Fibroblast of pulmonary artery (primary cell): ENCODE measurements at places on chromosomes 13 and 19.

- DNase-seq: peak; percentile 29
Measured at GRCh38 chr13:106534639-106535551, 567 bp downstream of the EFNB2 start.

DNA sequence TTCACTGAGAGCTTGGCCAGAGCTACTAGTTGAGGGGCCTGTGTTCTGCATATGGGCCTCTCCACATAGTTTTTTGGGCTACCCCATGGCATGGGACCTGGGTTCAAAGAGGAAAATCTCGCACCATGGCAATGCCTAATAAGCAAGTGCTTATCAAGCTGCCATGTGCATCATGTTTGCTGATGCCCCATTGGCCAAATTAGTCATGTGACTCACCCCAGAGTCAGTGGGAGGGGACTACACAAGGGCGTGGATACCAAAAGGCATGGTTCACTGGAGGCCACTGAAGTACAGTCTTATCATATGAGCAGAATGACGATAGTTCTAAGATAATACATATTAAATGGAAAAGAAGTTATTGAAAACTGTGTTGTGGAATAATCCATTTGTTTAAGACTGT is 214.8 kb downstream of the LMO7 start:
- DNase-seq: no peak

- peak; percentile 44 for DNase-seq
Measured at GRCh38 chr13:72290962-72291681, 424.1 kb upstream of the DACH1 start.

DNA sequence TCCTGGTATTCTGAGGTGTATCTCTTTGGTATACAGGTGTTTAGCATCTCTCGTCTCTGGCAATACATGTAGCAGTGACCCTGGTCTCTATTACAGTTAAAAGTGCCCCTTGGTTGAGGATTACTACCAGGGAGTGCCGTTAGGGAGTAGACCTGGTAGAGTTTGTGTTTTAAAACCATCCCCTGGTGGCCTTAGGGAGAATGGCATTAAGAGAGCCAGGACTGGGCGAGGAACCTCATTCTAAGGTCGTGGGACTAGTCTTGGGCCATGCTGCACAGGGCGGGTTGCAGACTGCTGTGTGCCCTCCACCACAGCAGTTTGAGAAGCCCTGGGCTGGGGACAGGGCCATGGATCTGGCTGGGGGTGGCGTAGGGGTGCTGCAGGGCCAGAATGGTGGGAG is 35.0 kb downstream of the B3GLCT start:
- peak; percentile 29 for DNase-seq

DNA sequence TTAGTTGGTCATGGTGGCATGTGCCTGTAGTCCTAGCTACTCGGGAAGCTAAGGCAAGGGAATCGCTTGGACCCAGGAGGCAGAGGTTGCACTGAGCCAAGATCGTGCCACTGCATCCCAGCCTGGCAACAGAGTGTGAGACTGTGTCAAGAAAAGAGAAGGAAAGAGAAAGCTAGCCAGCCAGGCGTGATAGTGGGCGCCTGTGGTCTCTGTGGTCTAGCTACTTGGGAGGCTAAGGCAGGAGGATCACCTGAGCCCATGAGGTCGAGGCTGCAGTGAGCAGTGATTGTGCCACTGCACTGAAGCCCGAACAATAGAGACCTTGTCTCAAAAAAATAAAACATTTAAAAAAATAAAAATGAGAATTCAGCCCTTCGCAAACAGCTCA is 33.3 kb downstream of the TIMM13 start:
- no peak for DNase-seq

- no peak for DNase-seq
Measured at GRCh38 chr13:79196366-79196765, 209.7 kb downstream of the RBM26 start.

GRCh38 chr19:54554006-54554405 is 19.6 kb upstream of the LILRA2 start:
- DNase-seq: no peak
